ENCODE measurements at places on chromosomes 5 and 9.

- DNase-seq = no peak
Observed at GRCh38 chr5:58022055-58022454, 437.8 kb downstream of the PLK2 start.

DNA sequence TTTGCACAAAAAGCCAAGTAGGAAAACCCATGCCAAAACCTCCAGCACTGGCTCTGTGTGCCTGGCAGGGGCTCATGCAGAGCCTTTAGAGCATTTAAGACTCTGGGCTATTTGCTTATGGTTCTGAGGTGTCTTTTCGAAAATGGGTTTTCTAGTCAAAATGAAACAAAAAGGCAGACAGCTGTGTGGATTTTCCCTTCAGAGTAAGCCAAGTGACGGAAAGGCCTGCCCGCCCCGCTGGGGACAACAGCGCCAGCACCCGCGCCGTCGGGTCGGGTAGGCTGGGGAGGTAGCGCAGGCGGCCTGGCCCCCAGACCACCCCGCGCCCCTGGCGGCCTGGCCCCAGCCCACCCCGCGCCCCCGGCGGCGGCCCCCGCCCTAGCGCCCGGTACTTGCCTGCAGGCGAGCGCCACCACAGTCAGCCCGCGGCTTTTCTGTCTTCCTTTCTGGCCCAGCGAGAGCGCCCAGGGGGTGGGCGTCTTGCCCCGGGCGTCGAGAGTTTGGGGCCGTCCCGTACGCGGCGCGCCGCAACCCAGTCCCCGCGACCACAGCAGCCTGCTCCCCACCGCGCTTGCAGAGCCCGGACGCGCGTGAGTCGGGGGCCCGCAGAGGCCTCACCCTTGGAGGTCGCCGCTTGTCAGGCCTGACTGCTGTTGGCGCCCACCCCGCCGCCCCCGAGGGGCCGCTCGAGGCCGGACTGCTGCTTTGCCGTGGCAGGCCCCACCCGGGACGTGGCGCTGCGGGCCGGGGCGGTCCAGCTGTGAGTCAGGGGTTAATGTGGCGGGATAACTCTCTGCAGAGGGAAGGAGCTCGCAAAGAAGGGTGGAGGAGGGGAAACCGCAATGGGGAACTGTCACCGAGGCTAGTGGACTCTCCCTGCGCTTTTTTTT, at the start of gene TICAM2:
TSS of gene TICAM2 (minus strand) at position 779 of the 890 bp plus-strand sequence. CDS start 21,223 bp downstream, outside the sequence.
- peak; percentile 68 for DNase-seq

GRCh38 chr5:172415362-172416275, 38.7 kb downstream of the SH3PXD2B start:
- DNase-seq = no peak

DNA sequence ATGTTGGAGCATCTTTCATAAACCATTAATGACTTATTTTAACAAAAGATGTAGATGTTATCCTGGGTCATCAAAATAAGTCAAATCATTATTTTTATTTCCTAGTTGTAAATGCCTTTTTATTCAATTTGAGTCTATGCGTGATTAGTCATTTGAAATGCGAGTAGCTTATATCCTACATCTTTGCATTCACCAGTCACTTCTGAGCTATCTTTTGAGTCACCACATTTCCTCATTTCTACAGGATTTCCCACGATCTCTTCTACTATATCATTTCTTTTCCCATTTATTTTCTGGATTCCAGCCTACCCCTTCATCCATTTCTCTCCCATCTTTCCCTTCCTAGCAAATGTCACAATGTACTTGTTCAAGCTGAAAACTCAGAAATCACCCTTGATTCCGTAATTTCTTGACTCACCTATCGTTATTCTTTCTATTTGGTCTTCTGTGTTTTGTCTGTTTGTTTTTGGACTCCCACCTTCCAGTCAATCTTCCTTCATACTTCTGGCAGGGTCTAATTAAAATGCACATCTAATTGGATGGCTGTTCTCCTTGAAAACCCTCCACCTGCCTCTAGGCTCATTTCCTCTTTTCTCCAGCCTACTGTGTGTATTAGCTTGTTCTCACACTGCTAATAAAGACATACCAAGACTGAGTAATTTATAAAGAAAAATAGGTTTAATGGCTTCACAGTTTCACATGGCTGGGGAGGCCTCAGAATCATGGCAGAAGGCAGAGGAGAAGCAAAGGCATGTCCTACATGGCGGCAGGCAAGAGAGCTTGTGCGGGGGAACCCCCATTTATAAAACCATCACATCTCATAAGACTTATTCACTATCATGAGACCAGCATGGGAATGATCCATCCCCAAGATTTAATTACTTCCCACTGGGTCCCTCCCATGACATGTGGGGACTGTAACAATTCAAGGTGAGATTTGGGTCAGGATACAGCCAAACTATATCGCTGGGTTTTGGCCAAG, 112.4 kb downstream of the MEF2C start:
- no peak for DNase-seq

GRCh38 chr5:137058089-137058488, 441.0 kb downstream of the SPOCK1 start:
- DNase-seq = no peak

GRCh38 chr9:90180381-90180780, 462.2 kb downstream of the DIRAS2 start:
- DNase-seq = no peak

- peak; percentile 62 for DNase-seq
Observed at GRCh38 chr5:443239-444151, 519 bp downstream of the EXOC3 start.

DNA sequence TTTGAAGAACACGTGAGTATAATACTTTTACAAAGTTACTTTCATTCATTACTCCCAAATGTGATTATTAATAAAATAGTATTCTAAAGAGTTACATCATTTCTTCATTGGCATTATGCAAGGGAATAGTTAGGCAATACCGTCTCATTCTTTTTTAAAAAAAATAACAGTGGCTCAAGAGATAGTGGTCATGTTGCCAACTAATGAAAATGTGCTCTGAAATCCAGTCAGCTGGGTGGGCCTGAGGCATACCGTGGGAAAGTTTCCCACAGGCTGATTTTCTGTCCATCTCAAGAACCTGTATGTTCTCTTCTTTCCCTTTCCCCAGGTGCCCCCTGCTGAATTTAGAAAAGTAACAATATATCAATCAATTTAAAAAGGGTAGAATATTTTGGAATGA, 40.8 kb upstream of the ROPN1L start:
- no peak for DNase-seq

All from activated naive CD4-positive, alpha-beta T cell treated with anti-CD3 and anti-CD28 coated beads, Interleukin-2, amount 10 ng/mL, durations not matched to agents 7 days and 5 days (primary cell).